ENCODE measurements at places on chromosomes 11 and 22.
A peak's percentile ranks its signal among the peaks of the same experiment; 100 is the strongest.

- no peak for DNase-seq
Observed at GRCh38 chr11:76226626-76227025, 20.3 kb upstream of the WNT11 start.

GRCh38 chr11:64148226-64148916 lies 17.5 kb downstream of the MACROD1 start:
- DNase-seq, result peak; percentile 57

- no peak for DNase-seq
Observed at GRCh38 chr11:57646799-57647303, 2.9 kb downstream of the YPEL4 start.

DNA sequence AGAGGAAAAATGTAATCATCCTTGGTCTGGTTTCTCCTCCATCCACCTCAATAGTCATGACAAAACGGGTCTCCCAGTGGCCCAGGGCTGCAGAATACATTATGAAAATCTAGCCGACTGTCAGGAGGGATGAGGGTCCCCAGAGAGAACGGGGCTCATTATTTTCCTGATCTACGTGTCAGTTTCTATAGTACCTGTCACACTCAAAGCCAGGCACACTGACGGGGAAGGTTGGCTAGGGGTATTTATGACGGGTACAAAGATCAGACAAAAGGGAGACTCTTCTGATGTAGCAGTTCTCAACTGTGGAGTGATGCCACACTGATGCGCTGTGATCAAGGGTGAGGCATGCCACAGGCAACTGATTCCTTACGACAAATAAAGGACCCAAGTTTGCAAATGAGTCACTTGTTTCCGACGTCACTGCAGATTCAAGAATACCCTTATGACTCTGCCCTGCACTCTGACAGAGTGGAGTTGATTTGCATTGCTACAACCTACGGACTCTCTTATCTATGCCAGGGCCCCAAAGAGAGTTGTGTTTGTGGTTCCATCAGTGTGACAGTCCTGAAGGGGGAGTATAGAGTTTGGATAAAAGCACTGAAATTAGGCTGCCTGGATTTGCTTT lies 188.2 kb upstream of the TBCEL start:
- no peak for DNase-seq

DNA sequence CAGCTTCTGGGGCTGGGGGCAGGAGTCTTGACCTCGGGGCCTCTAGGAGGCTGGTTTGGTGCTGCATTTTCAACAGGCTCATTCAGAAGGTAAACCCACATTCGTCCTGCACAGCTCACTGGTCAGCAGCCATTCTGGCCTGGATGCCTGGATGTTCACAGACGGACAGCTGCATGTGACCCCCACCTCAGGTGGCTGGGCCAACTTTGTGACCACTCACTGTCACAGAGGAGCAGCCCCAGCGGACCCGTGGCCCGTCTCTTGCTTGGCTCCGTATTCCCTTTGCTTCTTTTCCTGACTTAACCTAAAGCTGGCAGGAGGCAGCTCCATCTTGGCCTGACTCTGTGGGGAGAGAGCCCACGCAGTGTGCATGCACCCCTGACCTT lies 8.2 kb downstream of the DGCR8 start:
- DNase-seq, result no peak

DNA sequence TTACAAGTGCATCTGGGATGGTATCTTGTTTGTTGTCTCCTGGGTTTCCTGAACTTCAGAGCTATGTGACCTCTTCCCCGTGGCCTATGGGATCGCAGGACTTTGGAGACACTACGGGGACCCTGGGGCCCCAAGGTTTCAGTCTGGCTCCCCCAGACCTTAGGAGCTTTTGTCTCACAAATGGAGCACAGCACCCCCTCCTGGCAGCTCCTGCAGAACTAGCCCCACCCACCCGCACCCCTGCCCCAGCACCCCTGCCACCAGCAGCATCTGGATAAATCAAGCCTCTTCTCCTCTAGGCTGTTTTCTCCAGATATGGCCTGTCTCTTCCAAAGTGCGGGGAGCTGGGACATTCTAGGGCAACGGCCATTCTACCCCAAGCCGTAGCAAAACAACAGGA lies 10.4 kb downstream of the RCOR2 start:
- peak; percentile 48 for DNase-seq

GRCh38 chr11:121451178-121451985 lies 732 bp upstream of the SORL1 start:
- DNase-seq, result no peak

DNA sequence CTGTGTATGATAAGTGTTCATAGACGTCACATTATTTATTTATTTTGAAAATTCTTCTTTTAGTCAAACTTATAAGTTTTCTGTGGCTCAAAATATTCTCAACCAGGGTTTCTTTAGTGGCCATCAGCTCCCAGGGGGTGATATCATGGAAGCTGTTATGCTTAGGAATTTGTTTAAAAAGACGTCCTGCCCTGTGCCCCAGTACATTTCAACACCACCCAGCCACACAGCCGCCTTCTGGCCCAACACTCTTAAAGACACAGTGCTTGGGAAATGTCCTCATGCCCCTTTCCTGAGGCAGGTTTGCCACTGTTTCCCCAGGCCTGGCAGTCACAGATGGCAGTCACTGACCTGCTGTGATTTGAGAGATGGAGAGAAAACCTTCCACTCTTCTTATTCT lies 19.9 kb downstream of the TSKU start:
- no peak for DNase-seq

GRCh38 chr11:35242412-35243242 lies 103.7 kb downstream of the CD44 start:
- peak; percentile 44 for DNase-seq

- DNase-seq, result no peak
Observed at GRCh38 chr11:126189109-126189929, 22.1 kb downstream of the RPUSD4 start.

- no peak for DNase-seq
Observed at GRCh38 chr22:46671824-46672432, 51.7 kb downstream of the GRAMD4 start.

DNA sequence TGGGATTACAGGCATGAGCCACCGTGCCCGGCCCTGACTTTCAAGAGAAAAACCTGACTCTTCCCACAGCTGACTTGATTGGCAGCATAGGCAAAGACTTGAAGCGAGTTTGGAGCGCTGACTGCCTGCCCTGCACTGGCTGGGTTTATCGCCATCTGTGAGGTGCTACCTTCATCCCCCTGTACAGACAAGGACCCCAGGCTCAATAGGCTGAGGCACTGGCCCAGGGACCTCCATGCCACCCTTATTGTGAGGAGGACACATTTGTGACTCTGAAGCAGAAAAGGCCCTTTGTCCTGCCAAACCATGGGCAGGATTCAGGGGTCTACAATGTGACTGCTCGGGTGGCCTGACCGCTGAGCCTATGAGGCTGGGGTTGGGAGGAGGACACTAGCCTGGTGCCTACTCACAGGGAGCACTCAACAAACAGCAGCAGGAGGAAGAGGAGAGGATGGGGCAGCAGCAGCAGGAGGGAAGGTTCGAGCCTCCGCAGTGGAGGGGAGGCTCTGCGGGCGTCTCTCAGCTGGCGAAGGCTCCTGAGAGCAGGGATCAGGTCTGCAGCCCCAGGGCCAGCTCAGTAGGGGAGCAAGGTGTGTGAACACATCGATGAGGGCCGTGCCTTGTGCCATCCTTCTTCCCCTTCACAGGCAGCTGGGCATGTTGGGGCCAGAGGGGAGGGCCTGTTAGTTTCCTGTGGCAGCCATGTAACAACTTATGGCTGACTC lies 72.9 kb upstream of the WNT7B start:
- no peak for DNase-seq

DNA sequence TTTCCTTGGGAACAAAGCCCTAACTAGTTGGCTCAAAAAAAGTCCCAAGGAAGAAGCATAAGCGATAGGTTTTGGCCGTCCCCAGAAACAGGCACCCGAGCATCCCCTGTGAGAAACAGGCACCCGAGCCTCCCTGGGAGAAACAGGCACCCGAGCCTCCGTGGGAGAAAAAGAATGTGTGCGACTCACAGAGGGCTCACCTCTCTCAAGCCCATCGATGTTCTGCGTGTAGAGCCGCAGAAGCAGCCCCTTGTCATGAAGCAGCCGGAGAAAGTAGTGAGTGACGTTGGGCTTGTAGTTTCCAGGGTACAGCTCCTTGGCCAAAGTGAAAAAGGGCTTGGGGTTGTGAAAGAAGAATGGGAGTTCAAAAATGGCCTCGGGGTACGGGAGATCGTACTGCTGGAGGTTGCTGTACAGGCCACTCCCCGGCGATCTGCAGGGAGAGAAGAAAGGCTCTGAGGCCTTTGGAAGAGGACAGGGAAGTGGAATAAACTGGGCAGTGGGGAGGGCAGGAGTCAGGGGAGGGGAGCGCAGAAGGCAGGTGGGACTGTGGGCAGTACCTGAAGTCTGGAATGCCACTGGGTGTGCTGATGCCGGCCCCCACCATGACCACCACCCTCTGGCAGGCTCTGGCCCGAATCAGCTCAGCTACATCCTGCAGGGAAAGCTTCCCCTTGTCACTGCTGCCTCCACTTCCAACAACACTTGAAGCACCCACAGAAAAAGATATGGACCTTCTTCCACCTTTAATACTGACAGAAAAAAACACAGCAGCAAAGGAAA lies 3.2 kb downstream of the SIRT3 start:
- no peak for DNase-seq

- no peak for DNase-seq
Observed at GRCh38 chr11:33779849-33780528, 5.7 kb upstream of the FBXO3 start.

GRCh38 chr11:12770435-12770834 lies 96.2 kb downstream of the TEAD1 start:
- DNase-seq, result no peak

DNA sequence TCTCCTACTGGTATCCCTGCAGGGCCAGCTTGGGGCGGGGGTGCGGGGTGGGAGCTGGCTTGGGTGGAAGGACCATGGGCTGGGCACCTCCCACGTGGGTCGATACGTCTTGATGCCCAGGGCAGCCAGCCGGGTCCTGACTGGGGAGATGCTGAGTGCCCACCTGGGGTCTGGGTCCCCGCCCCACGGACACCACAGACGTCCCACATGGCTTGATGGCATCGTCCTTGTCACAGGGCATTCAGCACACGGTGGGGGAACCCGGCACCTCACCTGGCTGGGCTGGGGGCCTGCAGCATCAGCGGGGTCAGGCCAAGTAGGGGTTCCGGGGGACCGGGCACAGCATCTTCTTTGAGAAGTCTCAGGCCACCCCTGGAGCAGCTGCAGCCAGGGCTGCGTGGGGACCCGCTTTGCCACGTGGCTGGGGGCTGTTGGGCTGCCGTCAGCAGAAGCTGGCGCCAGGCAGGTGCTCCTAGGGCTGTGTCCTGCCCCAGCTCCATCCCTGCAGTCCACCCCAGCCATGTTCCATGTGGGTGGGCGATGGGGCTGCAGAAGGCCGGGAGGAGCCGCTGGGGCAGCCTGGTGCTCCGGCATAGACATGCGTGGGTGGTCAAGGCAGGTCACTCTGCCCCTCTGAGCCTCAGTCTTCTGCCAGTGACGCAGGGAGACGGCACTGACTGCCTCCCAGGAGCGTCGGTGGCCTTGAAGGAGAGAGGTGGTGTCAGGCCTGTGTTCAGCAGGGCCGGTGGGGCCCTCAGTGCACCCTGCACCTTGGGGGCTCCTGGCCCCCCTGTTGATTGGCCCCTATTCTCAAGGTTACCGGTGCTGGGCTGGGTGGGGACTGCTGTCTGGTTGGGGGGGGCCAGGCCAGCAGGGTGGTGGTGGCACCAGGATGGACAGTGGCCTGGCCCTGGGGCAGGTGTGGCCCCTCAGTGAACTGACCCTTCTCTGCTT lies 8.4 kb downstream of the SELENOO start:
- no peak for DNase-seq

DNA sequence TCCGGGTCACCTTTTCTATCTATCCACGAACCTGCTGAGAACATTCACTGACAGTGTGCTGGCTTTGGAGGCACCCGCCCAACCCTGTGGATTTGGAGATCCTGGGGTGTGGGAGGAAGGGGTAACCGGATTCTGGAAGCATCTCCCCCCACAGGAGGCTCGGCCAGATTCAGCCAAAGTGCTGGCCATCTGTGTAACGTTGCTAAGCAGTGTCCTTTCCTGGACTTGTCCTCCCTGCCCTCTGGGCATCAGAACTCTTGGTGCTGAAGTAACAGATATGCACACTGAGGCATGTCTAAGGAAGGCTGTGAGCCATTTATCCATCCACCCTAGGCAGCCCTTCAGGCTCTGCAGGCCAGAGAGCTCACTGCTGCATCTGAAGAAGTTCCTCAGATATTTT lies 85.7 kb downstream of the SNX19 start:
- no peak for DNase-seq

GRCh38 chr11:69664103-69664775 lies 10.9 kb downstream of the LTO1 start:
- no peak for DNase-seq

DNA sequence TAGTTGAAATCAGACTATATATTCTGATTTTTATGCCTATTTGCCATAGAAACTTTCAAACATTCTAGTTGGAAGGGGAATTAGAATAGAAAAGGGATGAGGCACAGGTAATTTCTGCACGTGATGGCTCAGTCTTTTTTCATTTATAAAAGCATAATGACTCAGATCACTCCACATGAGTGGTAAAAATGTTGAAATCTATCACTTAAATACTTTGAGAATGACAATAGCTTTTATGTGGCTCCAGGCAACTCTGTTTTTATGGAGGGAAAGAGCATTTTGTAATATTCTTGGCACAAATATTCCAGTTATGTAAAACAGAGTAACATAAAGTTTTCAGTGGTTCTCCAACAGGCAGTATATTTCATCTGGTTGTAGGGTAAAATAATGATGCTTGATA lies 5.9 kb upstream of the MMP3 start:
- no peak for DNase-seq

DNA sequence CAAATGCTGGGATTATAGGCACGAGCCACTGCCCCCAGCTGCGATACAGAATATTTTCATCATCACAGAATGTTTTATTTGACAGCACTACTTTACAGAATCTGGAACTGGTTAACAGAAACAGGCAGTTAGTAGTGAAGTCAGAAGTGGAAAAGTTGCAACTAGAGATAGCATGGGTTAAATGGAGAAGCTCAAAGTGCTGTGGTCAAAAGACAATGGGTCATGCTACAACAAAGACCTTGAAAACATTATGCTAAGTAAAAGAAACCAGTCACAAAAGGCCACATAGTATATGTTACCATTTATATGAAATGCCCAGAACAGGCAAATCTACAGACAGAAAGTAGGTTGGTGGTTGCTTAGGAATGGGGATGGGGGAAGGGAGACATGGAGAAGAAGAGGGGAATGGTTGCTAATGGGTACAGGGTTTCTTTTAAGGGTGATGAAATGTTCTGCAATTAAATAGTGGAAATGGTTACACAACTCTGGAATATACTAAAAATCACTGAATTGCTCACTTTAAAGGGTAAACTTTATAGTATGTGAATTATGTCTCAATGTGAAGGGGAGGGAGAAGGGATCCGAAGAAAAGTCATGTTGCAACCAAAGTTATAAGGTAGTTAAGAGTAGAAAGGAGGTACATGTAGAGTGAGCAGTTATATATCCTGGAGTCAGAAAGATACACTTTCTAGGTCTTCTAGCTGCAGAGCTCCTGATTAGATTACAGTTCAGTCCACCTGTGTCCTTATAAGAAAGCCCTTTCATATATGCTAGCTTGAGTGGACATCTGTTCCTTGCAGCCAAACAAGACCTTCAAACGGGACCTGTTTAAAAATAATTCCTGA lies 46.3 kb upstream of the RAPSN start:
- no peak for DNase-seq

Data from central memory CD4-positive, alpha-beta T cell (primary cell).